ENCODE measurements at places on chromosomes 6 and 20.
A peak's percentile ranks its signal among the peaks of the same experiment; 100 is the strongest.

DNA sequence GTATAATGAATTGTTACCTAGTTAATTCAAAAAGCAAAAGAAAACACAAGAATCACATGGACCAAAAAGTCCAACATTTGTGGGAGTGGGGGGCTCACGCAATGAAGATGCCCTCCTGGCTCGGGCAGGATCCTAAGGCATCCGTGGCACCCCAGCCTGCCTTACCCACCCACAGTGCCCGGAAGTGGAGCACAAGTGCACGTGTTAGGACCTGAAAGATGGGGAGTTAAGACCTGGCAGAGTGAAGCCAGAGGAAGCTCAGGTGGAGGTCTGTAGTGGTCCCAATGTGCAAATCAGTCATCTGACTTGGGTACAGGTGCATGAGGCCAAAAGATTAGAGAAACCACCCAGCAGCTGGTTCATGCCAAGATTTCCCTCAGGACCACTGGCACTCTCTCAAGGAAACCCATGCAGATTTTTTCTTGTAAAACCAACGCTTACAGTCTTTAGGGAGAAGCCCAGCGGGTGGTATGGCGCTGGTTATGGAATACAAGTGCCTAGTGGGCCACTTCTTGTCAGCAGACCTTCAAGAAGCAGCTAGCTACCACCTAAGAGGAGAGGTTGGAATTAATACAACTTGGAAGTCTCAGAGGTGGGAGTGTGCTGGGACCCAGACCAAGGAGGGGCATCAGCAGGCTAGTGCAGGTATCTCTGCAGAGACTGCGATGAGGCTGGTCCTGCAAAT, 42.1 kb downstream of the BFSP1 start:
- no peak for DNase-seq

GRCh38 chr20:46220455-46221207, 87.7 kb downstream of the CDH22 start:
- no peak for DNase-seq

GRCh38 chr6:119255492-119255891, 94.1 kb downstream of the MAN1A1 start:
- no peak for DNase-seq

DNA sequence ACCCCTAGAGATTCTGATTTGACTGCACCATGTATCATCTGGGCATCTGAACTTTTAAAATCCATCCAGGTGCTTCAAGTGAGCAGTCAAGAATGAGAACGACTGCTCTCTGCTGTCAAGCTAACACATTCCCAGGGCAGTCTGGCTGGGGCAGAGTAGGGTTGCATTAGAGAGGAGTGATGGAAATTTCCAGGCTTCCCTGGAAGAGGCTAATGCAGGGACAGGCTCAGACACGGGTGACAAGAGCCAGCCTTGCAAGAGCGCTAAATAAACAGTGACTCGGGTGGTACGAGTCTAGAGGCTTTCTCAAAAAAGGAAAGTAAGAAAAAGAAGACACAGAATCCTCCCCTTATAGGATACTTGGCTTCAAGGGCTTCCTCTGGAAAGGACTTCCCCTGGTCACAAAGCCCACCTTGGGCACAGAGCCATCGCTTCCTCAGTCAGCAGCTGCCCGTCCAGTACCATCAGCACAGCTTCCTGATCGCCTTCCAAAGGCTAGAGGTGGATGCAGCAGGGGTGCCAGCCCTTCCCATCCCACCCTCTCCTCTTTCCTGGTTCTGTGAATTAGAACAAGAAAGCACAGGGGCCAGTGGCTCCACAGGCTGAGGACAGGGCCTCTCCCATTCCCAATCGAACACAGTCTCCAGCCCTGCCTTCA, 177.4 kb upstream of the RREB1 start:
- DNase-seq = no peak

DNA sequence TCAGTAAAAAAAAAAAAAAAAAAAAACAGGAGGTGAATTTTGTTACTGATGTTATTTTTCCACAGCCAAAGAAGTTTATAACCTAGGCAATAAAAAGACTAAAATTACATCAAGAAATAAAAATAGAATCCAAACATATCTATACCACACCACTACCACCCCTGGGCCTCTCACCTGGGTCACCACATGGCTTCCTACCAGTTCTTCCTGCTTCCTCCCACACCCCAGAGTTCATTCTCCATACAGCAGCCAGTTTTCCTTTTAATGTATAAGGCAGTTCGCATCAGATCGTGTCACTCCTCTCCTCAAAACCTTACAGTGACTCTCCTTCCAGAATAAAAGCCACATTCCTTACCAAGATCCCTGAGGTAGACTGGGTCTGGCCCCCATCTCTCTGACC, 23.9 kb downstream of the ROS1 start:
- DNase-seq = no peak

DNA sequence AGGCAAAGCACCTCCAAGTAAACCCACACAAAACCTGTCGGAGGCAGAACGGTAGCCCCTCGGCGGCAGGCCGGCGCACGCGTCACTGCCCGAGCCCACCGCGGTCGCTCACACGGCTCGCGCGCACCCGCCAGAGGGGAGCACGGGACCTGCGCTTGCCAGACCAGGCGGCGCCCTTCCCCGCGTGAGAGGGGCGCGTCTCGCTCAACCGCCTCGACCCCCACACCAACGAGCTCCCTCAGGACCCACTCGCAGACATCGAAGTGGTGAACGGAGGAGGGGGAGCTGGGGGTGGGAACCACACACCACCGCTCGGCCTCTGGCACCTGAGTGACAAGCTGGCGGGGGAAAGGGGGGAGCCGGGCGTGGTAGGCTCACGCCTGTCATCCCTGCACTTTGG, 1513.4 kb upstream of the DEFB115 start:
- no peak for DNase-seq

GRCh38 chr6:89215391-89215790, 1.8 kb downstream of the GABRR1 start:
- DNase-seq = no peak

GRCh38 chr6:16295060-16295459, 56.7 kb downstream of the GMPR start:
- DNase-seq = no peak

- DNase-seq = no peak
Observed at GRCh38 chr6:14082771-14083170, 34.8 kb upstream of the CD83 start.

GRCh38 chr6:119183457-119183856, 105.0 kb upstream of the FAM184A start:
- DNase-seq = no peak

DNA sequence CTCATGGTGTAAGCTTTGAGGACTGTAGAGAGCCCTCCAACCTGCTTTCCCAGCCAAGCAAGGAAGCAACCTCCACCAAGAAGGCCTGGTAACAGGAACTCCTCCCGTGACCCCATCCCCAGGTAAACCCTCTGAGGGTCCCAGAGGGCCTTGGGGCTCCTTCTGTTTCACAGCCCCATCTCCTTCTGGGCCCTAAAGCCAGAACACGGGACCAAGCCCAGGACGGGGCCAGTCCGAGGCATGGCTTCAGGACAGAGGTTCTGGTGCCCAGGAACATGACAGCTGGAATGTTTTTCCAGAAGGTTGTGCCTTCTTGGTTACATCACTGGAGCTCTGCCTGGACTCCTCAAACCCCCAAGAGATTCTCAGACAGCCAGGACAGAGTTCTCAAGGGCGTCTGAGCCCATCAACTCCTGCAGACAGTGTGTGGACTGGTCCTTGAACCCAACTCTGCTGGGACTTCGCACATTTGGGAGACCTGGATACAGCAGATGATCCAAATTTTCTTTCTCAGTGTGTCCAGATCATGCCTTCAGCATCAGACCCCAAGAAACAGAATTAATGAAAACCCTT, 43.1 kb downstream of the RRBP1 start:
- no peak for DNase-seq

GRCh38 chr6:71287038-71287437, 1.6 kb upstream of the OGFRL1 start:
- DNase-seq = no peak

GRCh38 chr6:3751730-3752530, 417 bp upstream of the PXDC1 start:
- DNase-seq = peak; percentile 71

GRCh38 chr6:4803343-4803744, 27.1 kb downstream of the CDYL start:
- DNase-seq = no peak

GRCh38 chr6:43089874-43090558, 13.9 kb downstream of the PTK7 start:
- no peak for DNase-seq

DNA sequence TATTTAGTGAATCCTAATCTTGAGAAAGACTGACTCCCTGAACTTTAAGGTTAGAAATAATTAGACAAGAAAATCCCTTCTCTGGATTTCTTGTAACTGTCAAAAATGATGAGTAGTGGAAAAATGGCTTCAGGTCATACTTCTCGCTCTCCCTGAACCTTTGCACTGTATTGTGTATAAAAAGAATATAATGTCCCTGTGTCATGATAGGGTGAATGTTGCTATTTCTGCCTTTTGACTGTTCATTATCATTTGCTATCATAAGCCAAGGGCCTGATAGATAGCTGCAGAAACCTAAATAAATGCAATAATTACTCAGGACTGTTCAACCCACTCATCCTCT, 39.3 kb downstream of the ALDH8A1 start:
- DNase-seq = no peak

DNA sequence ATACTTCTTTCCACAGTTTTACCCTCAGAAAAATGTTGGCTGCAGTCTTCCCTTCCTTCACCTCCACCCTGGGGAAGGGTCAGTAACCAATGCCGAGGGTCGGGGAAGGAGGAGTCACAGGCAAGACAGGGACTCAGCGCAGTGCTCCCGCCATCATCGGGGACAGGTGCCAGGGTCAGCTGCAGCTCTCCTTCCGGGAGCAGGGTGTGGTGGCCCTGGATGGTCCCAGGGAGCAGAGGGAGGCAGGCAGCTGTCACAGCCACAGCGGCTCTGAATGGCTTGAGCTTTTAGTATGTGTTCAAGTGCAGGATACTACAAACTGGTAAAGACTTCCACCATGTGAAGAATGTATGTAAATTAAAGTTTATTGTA, 26.0 kb upstream of the PI16 start:
- no peak for DNase-seq

DNA sequence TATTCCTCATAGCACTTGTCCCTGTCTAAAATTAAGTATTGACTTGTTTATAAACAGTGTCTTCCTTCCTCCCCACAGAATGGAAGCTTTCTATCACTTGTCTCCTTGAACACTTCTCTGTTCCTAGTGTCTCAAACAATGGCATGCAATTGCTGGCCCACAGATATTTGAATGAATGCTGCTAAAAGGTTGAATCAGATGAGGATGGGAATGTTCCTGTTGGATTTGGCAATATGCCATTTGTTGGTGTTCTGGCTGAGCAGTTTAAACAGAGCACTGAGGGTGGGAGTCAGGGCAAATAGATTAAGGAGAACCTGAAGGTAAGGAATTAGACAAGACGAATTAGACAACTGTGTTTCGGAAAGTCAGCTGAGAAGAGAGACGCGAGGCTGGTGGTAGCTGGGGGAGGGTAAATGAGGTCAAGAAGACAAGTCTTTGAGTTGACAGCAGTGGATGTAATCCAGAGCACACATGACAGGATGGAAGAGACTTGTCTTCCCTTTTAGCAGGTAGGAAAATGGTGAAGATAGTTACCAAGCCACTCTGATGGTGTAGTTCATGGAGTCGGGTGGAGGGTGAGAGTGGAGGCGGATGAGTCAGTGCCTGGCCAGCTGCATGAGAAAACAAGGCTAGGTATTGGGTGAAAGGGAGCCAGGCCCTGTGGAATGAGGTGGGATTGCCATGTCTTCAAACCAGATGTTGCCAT, 58.3 kb upstream of the GNRH2 start:
- DNase-seq = no peak

Measured in CD4-positive, alpha-beta T cell treated with Interleukin-15 for 1 hour (primary cell).